ENCODE measurements at places on chromosomes 3 and 15. TPM values are rescaled to one million over a fixed set of nuclear protein-coding genes. Genes with fewer than 3 reads are reported as not detected.

GRCh38 chr3:125582707-125583106 is 12.6 kb downstream of the OSBPL11 start:
- no peak for DNase-seq

- DNase-seq = no peak
Observed at GRCh38 chr3:67559029-67559605, 95.3 kb downstream of the SUCLG2 start.

DNA sequence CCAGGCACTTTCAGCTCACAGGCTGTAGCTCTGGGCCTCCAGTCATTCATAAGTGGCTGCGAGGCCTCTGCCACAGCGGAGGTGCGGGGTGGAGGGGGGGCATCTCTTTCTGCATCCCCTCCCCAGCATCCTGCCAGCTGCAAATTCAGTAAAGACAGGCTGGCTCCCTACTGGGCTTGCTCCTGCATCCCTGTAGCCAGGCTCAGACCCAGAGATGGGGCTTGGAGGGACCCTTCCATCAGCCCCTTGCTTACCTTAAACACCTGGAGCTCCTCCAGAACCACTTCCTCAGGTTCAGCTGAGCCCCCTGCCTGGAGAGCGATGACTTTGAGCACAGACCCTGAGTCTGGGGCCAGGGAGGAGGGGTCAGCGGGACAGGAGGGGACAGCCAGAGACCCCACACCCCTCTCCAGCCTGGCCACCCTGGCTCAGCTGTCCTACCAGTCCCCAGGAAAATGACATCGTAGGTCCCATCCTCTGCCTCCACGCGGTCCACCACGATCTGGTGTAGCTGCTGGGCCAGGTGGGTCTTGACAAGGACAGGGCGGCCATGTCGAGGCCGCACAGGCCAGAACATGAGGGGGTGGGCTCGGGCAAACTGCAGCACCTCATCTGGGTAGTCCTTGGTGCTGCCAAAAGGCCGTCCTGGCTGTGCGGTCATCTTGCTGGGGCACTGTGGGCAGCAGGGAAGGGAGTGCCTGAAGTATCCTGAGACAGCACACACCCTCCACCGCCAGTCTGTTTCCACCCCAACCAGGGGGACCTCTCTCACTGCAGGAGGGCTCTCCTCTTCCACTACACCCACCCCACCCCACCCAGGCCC is 5.3 kb downstream of the SEMA3G start:
- DNase-seq = peak; percentile 54

- DNase-seq = no peak
Observed at GRCh38 chr3:182165234-182165633, 453.5 kb downstream of the SOX2 start.

GRCh38 chr3:189233225-189233858 is 61.6 kb downstream of the TPRG1 start:
- no peak for DNase-seq

GRCh38 chr3:171712171-171712938 is 97.9 kb downstream of the PLD1 start:
- no peak for DNase-seq

- DNase-seq = no peak
Observed at GRCh38 chr3:87627316-87627715, 350.9 kb upstream of the POU1F1 start.

DNA sequence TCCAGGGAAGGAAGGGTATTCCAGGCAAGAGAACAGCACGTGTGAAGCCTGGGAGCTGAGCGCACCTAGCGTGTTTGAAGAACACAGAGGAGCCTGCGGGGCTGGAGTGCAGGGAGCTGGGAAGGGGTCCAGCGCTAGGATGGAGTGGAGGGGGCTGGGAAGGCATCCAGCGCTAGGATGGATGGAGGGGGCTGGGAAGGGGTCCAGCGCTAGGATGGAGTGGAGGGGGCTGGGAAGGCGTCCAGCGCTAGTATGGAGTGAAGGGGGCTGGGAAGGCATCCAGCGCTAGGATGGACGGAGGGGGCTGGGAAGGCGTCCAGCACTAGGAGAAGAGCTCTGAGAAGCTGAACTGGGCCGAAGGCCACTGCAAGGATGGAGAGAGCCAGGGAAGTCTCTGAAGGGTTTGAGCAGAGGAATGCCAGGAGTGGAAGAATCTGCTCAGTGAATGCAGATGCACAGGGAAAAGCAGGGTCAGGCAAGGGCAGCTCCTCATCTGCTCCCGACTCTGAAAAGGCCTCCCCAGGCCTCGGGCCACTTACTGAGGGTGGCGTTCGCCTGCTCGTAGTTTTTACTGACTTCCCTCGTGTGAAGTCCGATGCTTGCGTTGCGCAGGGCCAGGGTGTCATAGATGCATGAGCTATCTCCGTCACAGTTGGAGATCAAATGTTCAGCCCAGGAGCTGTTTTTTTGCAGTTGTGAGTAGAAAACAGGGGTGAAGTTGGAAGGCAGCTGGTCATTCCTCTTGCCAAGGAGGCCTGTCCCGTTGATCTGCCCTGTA is 39.8 kb downstream of the MUC20 start:
- DNase-seq = no peak

GRCh38 chr3:156037356-156037755 is 83.0 kb upstream of the KCNAB1 start:
- DNase-seq = no peak

GRCh38 chr3:70742081-70742480 is 429.6 kb upstream of the MDFIC2 start:
- no peak for DNase-seq

The TOP2B gene
- 145 TPM for total RNA-seq

The CLCN2 gene
- total RNA-seq = 6.5 TPM

The TMEM40 gene
- total RNA-seq = not detected

The SLC2A2 gene
- not detected for total RNA-seq

The DNAH12 gene
- 0.33 TPM for total RNA-seq

The IP6K2 gene
- total RNA-seq = 53.5 TPM

The NRROS gene
- total RNA-seq = 40.3 TPM

The CRYBG3 gene
- 1.1 TPM for total RNA-seq

The ACTL6A gene
- 67.6 TPM for total RNA-seq

All from natural killer cell treated with Interleukin-12 subunit alpha and Interleukin-12 subunit beta and Interleukin-15 and Interleukin-18, amount 100 ng/mL, for 72 hours (primary cell).